NCI-H446 treated with DMSO at 0.1 percent for 48 hours (cell line): ENCODE measurements at places on chromosomes 5 and 9.

GRCh38 chr5:160293901-160294561 lies 18.3 kb downstream of the CCNJL start:
- DNase-seq = no peak

- no peak for DNase-seq
Measured at GRCh38 chr5:10985721-10986110, 224.7 kb upstream of the DAP start.

- DNase-seq = no peak
Measured at GRCh38 chr9:90188656-90189055, 454.0 kb downstream of the DIRAS2 start.

GRCh38 chr9:124270504-124271335 lies 13.0 kb downstream of the NEK6 start:
- DNase-seq = peak; percentile 25

- DNase-seq = no peak
Measured at GRCh38 chr5:131322926-131323325, 59.1 kb downstream of the CDC42SE2 start.

- no peak for DNase-seq
Measured at GRCh38 chr5:174398171-174398570, 326.2 kb upstream of the MSX2 start.
